Activated T-helper 9 cell treated with anti-CD3 and anti-CD28 coated beads, Interleukin-2, amount 50 U/mL, for 16 hours (primary cell): ENCODE measurements at places on chromosomes 7 and 10.

DNA sequence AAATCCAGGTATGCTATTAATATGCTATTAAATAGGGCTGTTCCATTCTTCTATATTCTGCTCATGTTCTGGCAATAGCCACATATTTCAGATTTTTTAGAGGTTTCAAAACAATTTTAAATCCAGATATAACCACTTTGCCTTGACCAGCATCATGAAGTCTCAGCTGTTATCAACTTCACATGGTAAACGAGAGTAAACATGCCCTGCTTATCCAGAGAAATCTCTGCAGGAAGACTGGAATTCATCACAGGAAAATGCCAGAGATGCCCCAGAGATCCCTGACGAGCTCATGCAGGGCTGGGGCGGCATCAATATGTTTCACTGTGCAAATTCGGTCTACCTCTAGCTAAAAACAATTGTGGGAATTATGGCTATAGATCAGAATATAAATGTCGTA, 126.5 kb downstream of the FANK1 start:
- no peak for DNase-seq

- no peak for DNase-seq
Measured at GRCh38 chr10:7797582-7797981, 9.6 kb downstream of the ATP5F1C start.

DNA sequence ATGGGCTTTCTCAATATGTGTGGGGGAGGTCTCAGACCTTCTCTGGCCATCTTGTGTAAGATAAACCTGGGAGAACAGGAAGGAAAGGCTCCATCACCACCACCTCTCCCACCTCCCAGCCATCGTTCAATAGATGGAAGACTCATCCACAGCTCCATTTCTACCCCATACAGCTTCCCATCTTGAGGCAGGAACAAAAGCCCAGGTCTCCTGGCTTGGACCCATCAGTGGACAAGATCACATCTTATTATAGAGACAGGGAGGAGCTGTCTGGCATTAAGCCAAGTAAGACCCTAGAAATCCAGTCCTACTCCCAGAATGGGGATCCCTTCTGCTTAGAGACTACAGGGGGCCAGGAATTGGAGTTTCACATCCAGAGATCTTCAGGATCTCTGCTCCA, 150.3 kb downstream of the GFRA1 start:
- no peak for DNase-seq

DNA sequence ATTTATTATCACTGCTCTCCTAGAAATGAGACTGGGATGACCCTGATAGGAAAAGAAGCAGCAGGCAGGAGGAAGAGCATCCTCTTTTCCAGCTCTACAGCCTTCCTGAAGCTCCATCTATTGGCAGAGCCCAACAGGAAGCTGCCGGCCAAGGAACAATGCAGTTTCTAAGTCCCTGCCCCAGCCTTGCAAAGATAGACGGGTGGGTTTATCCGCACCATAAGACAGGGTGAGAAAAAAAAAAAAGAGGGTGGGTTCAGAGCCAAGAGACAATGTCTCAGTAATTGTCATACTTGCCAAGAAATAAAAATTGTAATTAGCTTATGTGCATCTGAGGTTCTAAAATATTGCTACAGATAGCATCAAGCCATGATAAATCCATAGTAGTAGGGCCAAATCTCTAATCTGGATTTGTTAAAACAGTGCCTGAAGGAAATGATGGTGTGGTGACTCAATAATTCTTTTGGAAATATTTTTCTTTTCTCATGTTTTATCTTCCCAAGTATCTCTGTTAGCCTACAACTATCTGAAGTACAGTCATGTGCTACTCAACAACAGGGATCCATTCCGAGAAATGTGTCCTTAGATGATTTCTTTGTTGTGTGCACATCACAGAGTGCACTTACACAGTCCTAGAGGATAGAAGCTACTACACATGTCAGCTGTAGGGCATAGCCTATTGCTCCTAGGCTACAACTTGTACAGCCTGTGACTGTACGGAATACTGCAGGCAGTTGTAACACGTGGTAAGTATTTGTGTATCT, 242.9 kb upstream of the CXCL12 start:
- no peak for DNase-seq

DNA sequence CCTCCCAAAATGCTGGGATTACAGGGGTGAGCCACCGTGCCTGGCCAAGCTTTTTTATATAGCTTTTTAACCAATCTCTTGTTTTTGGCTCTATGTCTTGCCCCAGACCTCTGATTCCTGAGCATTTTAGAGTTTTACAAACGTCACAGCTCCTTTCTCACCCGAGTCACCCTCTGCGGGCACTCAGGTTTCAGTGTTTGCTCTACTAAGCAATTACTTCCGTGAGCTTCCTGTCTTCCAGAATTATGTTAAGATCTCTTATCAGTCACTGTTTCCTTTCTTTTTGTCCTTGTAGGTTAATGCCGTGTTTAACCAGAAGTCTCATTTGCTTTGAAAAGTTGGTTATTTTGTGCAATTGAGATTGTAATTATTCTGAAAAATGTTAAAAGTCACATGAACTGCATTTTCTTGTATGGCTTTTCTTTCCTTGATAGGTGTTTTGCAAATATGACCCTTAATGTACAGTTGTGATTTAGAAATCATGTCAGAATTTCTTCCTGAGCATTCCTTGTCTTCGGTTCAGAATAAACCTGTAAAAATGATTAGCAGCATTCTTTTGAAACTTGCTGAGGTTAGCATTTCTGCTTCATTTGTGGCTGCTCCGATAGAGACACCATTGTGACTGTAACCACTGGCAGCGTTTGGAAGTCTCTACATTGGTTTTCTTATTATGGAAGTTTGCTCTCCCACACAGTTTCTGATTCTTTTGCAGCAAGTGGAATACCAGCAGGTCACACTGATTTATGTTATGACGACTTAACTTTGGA, 4.5 kb upstream of the HKDC1 start:
- DNase-seq, result no peak

GRCh38 chr7:129665013-129665401, 53.5 kb downstream of the NRF1 start:
- DNase-seq, result no peak

GRCh38 chr7:156237614-156238013, 403.0 kb upstream of the RNF32 start:
- DNase-seq, result no peak

DNA sequence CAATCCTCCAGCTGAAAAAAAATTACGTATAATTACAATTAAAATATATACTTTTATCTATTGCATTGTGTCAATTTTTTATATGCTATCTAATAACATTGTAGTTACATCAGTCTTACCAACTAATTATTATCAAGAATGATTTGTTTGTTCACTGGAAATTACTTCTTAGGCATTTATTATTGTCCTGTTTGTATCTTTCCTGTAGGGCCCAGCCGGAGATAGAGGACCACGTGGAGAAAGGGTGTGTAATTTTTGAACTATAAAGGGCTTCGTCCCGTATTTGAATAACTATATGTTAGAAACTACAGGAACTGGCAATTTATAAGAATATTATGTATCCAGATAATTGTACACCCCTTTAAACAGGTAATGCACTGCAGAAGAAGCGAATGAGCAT, 4.1 kb downstream of the COL1A2 start:
- no peak for DNase-seq

DNA sequence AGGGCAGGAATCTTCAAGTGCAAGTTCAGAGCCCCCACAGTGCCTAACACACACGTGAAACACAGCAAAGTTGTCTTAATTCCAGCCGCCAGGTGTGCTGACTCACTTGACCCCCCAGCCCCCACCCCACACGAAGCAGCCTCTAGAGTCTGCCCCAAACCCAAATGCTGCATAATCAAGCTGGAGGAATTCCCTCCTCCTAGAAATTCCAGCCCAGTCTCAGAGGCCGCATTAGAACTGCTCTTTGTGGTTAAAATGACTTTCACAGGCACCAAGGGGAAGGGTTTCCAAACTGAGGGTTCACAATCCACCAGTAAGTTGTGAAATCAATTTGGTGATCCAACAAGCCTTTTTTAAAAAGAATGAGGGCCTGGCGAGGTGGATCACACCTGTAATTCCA, 67.0 kb upstream of the PLXNA4 start:
- DNase-seq, result no peak

GRCh38 chr7:44824894-44825526, 22.9 kb downstream of the H2AZ2 start:
- no peak for DNase-seq

GRCh38 chr7:40827222-40828085, 692.6 kb downstream of the SUGCT start:
- DNase-seq, result no peak

DNA sequence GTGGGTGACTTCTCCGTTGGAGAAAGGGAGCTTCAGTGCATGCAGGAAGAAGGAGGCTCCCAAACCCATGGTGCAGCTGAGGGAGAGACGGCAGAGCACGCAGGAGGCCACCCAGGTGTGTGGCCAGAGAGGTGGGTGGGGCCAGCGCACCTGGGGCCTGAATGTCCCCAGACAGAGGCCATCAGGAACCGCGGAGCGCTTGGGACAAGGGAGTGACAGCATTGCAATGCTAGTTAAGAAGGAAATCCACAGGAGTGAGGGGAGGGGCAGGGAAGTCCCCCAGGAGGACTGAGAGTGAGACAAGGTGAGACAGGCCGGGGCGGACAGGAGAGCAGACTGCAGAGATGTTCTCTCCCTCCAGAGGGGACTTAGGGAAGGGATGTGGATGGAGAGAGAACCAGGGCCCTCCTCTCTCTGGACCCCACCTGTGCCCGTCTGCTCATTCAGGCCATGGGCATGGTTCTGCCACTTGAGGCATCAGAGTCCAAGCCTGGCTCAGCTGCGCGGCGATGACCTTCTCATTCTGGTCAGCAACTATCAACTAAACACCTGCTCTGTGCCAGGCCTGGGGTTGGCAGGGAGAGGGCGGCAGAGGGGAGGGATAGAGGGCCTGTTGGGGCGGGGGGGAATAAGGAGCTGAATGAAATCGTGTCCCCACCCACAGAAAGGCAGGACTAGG, 69.4 kb upstream of the COL13A1 start:
- DNase-seq, result no peak

GRCh38 chr7:6317797-6318438, 45.5 kb upstream of the CYTH3 start:
- DNase-seq, result no peak

GRCh38 chr10:68362590-68362989, 29.9 kb upstream of the PBLD start:
- DNase-seq, result no peak

- no peak for DNase-seq
Measured at GRCh38 chr10:118076705-118077104, 30.0 kb upstream of the RAB11FIP2 start.

DNA sequence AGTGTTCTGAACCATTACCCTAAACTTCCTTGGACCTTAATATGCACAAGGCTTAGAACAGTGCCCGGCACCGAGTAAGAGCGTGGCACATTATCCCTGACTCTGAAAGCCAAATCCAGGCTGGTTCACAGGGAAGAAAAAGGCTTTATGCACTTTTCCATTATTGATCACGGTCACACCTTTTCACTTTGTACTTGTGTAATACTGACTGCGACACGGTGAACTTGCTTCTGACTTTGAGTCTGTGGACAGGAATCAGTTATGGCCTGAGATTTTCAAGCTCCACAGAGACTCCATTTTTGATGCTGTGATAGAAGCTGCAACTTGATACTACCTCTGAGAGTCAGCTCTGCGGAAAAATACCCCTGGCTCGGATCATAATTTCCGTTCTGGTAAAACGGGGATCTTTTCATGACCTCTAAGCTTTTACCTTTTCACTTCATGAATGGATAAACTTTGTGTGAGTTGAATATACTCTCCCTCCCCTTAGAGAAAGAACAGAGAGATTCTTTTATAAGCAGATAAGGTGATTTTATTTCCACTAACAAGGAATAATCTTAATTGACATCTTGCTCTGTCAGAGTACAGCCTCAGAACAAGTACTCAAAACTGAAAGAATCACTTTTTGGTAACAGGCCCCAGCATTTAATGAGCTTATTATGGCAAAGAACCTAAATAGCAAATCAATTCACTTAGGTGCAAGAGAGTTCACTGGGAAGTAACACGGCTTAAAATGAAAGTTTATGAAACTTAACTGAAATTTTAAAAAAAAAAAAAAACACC, 88.8 kb downstream of the ELMO1 start:
- no peak for DNase-seq

- no peak for DNase-seq
Measured at GRCh38 chr7:139709485-139709884, 68.3 kb downstream of the HIPK2 start.

DNA sequence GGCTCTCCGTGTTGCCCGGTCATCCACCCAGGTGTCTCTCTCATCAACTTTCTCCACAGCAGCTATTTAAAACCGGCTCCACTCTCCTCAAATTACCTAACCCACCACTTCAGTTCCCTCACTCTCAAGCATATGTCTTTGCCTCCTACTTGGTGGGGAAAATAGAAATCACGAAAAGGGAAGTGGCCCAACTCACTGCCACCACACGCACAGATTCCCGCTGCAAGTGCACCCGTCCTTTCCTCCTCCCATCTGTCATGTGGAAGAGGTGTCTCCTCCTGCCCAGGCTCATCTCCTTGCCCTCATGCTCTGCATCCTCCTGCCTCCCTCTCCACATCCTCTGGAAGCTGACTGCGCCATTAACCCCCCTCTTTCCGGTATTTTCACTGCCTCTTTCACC, 80.8 kb upstream of the MKX start:
- no peak for DNase-seq

GRCh38 chr10:104732222-104732621, 91.1 kb downstream of the SORCS3 start:
- no peak for DNase-seq

DNA sequence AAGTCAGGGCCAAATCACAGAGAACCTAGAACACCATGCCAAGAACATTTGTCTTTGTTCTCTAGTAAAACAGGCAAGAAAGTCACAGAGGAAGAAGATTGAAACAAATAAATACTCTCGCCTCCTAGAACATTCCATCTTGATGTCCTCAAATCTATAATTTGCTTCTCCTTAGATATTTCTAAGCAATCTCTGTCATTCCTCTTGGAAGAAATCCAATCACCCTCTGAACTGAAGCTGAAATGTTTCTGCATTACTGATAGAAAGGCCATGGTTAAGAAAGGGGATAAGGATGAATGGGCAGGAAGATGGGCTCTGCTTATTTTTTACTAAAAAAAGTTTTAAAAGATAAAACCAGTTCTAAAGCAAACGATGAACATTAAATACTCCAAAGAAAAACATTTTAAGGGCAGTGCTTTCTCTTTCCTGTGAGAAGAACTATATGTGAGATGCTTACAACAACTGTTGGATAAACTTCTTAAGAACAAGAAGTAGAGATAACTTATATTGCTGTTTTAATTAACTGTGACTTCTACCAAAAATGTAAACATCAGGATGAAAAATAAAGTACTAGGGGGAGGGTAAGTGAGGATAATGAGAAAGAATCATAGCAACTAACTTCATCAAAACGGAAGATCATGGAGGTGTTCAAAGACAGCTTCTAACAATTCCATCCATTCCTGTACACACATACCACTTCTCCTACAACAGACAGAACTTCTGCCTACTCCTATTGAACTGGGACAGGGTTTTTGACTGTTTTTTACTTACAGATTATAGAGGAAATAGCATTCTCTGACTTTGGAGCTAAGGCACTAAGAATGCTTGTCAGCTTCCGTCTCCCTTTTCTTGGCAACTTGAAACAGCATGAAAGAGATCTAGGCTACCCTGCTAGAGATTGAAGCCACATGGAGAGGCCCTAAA, 153.0 kb upstream of the LRRTM3 start:
- no peak for DNase-seq

GRCh38 chr7:3146571-3147226, 103.0 kb upstream of the CARD11 start:
- no peak for DNase-seq
